ENCODE measurements at places on chromosomes 7 and 10.
A peak's percentile ranks its signal among the peaks of the same experiment; 100 is the strongest.

DNA sequence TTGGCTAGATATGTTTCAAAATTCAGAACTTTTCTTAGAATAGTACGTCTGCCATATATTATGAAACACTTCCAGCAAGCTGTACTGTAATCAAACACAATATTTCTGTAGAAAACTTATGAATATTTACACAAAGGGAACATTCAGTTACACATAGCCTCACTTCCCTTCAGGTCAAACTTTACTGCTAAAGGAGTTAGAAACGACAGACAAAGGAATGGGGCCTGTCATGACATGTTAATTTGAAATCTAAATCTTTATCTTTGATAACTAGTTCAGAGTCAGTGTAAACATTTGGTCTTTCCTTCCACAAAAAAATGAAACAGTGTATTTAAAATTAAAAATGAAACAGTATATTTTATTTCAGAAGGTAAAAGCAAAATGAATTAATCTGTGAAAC lies 1.0 kb upstream of the CROT start:
- no peak for DNase-seq

DNA sequence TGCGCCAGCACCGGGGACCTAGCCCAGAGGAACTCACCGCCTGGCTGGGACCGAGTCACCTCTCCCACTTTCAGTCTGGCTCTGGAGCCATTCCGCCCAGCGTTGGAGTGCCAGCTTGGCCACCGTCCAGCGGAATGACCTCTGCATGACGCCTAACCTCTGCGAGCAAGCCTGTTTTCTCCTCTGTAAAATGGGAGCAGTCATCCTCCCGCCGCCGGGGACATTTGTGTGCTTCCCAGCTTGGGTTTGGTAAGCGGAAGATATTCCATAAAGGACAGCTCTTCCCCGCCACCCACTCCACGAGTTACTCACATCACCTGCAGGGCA lies 1.3 kb upstream of the ZCCHC24 start:
- no peak for DNase-seq

DNA sequence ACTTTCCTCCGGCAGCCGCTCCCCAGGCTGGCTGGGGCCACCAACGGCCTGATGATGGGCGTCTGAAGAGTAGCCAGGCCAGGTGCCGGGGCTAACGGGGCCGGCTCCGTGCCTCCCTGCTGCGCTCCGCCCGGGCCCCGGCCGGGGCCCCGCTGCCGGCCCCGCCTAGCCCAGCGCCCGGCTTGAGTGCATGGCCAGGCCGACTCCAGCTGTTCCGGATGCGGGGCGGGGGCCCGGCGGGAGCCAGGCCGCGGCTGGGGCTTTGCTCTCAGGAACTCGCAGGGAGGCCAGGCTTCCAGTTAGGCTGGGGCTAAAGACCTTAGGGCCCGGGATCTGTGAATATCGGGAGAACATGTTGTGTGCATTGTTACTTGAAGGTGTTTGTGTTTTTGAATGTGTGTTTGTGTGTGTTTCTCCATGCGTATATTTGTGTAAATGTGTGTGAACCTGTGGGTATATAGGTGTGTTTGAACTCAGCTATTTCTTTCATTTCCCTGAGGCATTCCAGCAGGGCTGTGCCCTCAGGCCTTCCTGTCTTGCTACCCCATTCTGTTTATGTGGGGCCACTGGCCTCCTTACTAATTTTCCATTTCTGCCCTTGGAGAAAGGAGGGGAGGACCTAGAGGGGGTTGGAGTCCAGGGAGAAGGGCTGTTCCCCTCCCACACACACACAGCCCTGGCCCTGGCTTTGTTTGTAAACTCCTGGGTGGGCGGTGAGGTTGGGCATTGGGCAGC lies 1.1 kb upstream of the LBX1 start:
- no peak for DNase-seq

- DNase-seq, result no peak
Observed at GRCh38 chr10:28721318-28721951, 44.1 kb downstream of the BAMBI start.

DNA sequence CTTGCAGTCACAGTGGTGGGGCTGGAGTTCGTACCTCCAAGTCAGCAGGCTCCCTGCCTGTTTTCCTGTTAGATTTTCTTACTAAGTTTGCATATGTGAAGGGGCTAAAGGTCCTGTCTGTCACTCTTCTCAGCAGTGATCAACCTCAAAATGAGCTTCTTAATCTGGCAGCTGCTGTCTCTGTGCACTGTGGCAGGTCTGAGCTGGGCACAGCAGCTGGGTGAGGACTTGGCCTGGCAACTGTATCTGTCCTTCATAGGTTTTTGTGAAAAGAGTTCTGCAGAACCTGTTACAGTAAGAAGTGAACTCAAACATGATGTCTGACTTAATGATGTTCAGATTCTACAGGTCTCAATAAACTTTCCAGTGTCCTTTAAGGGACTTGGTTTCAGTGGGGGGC lies 31.3 kb upstream of the GJD4 start:
- DNase-seq, result no peak

DNA sequence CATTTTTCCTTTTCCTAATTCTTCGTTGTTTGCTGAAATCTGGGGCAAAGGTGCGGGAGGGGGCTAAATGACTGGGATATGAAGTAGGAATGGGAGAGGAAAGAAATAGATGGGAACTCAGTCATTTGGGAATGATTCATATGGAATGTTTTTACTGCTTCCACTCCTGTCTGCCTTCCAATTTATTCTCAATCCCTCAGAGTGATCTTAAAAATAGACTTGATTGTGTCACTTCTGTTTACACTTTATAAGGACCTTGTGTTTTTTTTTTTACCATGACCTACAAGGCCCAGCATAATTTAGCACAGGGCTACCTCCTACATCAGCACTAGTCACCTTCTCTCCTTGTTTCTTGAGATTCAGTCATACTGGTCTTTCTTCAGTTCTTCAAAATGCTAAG lies 97.9 kb downstream of the PTEN start:
- DNase-seq, result peak; percentile 12
